ENCODE measurements at places on chromosomes 5 and 9.
A peak's percentile ranks its signal among the peaks of the same experiment; 100 is the strongest.

GRCh38 chr5:180832638-180833068, 28.4 kb downstream of the ZFP62 start:
- DNase-seq: no peak

- no peak for DNase-seq
Measured at GRCh38 chr9:101881508-101881907, 143.1 kb upstream of the GRIN3A start.

DNA sequence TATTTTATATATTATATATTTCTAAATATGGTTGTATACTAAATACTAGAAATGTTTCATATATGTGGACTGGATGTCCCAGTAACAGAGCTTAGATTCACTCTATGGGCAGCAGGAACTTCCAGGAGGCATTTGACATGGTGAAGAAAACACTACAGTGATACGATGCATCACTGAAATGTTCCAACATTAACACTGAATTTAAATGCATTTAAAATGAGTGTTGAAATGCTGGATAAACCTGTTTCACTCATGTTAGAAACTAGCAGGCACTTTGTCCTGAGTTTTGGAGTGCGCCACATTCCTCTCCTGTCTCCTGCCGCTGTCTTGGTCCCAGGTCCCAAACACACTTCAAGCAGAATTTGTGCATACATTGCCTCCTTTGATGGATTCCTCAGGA, 237.8 kb upstream of the NFIL3 start:
- DNase-seq: no peak

DNA sequence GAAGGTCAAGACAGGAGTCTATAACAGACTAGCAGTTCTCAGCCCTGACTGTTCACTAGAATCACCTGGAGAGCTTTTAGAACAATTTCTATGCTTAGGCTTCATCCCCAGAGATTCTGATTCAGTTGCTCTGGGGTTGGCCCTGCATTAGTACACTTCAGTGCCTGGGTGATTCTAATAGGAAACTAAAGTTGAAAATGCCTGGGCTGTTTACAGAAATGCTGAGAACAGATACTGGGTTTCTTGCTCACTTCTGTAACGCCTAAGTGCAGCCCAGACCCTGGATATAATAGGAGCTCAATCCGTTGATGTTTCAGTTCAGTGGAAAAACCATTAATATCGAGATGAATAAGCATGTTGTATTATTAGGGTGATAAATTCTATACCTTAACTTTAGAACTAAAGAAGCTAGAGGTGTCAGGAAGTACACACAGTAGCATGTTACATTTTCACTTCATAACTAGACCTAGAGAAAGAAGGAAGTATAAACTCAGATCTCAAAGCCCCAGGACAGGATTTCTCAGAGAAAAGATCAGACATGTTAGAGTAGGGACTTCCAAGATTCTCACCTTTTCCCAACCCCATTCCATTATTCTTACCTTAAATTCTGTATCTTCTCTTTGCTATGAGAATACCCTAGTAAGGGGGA, 20.4 kb downstream of the HAVCR2 start:
- DNase-seq: no peak

DNA sequence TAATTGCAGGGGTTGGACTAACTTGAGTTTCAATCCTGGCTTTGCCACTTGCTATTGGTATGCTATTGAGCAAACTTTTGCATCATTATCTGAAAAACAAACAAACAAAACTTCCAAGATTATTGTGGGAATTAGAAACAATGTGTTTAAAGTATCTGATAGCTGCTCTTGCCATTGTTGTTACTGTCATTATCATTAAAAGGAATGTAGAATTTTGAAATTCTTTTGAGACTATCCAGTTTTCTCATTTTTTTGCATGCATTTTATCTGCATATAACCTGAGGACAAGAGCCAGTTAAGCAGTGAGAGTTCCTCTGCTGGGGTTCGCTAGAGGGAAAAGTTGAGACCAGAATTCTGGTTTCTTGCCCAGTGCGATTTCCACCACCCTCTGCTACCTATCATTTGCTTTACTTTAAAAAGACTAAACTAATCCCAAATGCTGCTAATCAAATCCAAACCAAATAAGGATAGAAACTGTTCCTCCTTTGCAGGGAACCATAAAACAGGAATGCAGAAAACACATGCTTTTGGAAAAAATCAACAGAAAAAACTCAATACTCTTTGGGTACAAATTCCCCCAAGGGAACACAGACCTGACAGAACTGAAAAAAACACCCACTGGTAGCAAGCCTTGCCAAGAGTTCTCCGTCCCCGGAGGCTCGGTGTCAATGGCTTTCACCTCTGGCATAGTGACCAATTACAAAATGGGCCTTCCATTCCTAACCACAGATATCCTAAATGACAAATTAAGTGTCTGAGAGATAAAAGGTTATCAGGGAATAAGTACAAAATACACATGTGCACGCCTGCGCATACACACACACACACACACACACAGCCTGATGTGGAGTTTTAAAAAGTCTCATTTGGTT, 373.7 kb downstream of the ARL15 start:
- DNase-seq: peak; percentile 72

DNA sequence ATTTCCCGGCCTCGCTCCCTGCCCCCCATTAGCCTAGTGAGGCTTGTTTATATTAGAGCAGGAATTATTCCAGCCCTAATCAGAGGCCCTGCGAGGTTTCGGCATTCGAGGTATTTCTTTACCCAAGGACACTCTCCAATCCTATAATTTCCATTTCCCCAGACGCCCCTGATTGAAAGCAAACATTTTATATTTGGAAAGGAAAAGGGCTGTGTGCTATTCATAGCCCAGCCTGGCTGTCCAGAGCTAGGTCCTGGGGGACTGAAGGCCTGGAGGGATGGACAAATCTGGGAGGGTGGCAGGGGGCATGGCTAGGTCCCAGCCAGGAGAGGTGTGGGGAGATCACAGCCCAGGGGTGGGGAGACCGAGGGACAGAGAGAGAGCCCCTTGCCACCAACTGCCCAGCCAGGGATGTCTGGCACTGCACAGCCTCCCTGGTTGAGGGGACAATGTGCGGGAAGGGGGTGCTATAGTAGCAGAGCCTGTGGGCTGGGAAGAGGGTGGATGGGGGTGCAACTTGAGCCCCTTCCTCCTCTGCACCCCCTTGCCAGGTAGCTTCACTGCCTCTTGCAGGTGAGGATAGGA, 125.1 kb downstream of the BARX1 start:
- DNase-seq: no peak

- DNase-seq: no peak
Measured at GRCh38 chr5:98969400-98969799, 40.6 kb upstream of the CHD1 start.

DNA sequence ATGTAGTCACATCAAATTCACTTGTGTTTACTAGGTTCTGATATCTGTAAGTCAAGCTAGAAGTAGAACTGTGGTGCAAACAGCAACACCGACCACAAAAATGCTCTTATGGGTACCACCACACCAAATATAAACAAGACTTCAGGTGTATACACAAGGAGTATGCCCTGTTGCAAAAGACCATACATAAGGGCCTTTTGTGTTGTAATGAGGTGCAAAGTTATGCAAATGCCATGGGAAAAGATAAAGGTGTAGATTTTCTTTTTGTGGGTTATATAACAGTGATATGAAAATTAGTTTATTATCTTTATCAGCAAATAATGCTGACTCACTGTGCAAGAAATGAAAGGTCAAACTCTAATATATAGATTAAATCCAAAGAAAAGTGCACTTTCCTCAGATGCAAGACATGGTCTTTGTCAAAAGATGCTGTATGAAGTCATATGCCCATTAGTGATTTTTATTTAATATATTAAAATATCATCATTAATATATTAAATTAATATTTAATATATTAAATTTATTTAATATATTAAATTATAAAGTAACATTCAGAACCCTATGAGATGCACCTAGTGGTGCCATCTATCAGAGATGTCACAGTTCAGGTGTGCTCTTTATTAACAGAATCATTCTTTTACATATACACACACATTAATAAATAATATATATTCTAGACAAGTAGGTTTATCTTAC, 26.7 kb upstream of the ALDH1A1 start:
- no peak for DNase-seq

GRCh38 chr5:3114467-3114866, 363.0 kb upstream of the IRX2 start:
- DNase-seq: no peak

DNA sequence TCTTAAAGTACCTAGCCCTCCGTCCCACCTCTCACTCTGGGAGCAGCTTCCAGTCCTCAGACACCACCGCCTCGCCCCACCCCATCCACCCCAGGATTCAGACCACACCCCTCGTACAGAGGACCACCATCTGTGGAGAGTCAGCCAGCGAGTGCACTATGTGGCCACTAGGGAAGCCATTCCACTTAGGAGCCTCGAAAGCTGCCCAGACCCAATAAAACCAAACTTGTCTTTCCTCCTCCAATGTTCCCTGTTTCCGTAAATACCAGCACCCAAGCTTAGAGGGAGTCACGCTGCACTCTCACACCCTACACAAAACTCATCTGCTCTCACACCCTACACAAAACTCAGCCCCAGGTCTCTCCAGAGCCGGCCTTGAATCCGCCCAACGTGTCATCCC, 1.9 kb downstream of the GCNT4 start:
- DNase-seq: no peak

DNA sequence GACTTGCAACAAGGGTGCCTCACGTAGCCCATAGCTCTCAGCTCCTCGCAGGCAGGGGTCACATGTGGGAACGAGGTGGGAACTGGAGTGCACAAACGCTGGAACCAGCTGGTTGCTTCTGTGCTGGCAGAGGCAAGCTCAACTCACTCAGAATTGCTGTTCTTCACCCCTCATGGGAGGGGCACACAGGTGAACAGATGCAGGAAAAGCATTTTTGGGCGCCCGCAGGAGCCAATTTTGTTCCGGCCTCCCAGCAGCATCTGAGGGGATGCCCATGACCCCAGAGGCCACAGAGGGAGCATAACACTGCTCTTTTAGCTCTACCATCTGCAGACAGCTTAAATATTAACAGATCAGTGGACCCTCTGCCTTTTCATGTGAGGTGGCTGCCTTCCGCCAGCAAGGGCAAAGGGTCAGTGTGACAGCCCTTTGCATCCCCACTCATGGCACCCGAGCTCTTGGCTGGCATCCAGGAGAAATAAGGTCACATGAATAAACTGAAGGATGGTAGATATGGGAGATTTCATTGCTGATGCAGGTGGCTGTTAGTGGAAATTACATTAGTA, 196.2 kb downstream of the SLCO4C1 start:
- no peak for DNase-seq

GRCh38 chr9:36208521-36209253, 18.0 kb downstream of the CLTA start:
- no peak for DNase-seq

Measured in GM04503 (cell line).